ENCODE measurements at places on chromosomes 11 and 22.

DNA sequence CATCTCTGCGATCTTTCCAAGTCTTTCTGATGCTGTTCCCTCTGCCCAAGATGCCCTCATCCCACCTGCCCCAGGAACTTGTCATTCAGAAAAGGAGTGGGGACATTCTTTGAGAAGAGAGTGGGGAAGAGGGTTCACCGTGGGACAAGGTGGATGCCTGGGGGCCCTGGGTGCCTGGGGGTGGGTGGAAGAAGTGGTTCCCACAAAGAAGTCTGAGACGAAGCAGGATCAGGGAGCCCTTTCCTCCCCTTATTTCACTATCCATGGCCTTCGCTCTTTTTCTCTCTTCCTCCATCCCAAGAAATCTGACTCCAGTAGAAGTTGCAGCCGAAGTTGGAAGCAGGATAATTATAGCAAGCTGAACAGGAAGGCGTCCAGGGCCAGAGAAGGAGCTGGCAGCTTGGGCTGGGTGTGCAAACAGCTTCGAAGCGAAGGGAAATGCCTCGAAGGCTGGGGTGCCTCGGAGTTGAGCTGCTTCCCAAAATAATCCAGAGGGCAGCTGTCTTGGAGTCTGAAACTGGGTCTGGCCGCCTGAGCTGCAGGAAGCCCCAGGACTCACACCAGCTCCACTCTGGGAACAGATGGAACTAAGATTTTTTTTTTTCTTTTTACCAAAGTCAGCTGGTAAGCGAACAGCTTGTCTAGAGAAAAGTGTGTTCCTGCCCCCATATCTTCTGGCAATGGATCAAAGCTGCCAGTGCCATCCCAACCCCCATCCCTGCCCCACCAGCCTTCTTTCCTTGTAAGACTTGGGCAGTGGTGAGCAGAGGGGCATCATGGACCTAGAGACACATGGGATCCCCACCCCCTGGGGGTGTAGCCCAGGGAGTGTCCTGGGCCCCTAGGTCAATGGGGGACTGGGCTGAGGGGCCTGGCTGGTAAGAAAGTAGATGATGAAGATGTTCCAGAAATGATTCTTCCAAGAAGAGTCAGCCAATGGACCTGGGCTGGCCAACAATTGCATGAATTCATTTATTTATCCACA lies 31.5 kb downstream of the PARVG start:
- DNase-seq: no peak

GRCh38 chr11:61972112-61972671 lies 4.8 kb upstream of the FTH1 start:
- no peak for DNase-seq

DNA sequence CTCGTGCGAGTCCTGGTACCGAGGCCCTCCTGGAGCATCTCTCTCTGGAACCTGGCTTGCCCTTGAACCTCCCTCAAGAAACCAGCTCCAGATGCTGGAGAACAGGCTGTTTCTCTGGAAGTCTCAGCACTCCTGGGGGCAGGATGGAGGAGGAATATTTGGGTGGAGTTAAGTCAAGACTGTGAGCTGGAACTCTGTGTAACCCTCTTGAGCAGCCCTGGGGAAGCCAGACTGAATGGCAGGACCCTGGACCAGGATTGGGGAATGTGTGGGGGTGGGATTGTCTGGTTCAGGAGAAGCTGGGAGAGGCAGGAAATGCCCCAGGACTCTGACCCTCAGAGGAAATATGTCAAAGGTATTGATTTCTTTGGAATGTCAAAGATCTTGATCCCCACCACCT lies 7.7 kb downstream of the CREB3L1 start:
- no peak for DNase-seq

DNA sequence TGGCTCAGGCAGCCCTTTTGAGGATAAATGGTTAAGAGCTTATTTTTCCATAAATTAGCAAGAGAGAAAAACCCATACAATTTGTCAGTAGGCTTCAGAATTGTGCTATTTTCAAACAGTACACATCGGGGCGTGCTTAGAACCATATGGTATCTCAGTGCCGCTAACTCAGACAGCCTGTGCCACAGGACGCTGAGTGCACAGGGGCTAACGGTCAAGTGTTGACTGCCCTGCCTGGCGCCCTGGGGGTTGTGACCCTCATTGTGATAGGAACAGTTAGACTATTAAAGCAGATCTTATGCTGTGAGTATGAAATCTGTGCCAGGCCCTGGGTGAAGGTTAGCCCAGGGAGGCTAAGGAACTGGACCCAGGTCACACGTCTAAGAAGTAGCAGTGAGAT lies 1519.7 kb downstream of the BRD1 start:
- DNase-seq: no peak

DNA sequence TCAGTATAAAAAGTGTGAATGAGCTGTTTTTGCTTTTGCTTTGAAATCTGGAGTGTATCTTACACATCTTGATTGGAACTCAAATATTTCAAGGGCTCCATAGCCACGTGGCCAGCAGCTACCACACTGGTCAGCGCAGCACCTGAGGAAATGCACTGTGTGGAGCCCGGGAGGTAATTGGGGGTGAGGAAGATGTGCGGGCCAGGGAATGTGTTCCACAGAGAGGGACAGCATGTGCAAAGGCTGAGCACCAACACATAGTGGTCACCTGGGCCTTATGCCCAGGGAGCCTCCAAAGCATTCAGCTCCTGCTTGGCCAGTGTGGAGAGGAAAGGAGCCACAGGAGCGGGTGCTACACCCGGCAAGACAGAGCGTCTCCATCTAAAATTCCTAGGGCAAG lies 20.8 kb downstream of the RELT start:
- no peak for DNase-seq

DNA sequence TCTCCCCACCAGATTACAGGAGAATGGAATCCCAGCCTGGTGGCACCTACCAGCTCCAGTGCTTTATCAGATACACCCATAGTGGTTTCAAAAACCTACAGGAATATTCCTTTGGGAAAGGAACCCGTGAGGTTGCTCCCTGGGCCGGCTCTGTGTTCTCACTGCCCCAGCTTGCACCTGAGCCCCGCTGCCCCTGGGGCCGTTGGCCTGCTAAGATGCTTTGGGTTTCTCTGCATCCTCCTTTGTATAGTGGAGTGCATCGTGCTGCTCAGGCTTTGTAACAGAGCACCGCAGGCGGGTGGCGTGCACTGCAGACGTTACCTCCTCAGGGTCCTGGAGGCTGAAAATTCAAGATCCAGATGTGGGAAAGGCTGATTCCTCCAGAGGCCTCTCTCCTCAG lies 414.1 kb downstream of the BRD1 start:
- DNase-seq: no peak

- no peak for DNase-seq
These were observed 1081.6 kb downstream of the BRD1 start for GRCh38 chr22:48745842-48746788.

- DNase-seq: no peak
These were observed 12.5 kb upstream of the CSF2RB start for GRCh38 chr22:36900880-36901279.

DNA sequence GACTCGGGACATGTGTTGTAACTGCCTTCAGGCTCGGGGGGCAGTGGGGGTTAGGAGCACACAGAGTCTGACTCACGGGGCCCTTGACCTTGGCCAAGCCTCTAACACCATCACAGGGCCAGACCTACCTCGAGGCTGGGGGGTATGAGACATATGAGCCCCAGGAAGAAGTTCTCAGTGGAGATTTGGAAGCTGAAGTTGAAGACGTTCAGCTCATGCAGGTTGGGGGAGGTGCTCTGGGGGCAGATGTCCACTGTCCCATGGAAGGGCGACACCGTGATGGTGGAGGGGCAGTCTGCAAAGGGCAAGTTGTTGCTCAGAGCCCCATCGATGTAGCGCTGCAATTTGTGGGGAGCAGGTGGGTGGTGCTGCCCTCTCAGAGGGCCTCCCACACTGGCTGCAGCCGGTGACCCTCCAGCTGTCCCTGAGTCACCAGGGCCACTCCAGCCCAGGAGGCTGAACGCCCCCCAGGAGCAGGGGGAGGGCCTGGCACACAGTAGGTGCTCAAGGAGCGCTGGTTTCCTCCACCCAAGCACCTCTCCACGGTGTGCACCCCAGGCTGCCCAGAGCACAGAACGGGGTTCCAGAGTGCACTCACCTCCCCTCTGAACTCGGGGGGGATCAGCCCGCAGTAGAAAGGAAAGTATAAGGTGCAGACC lies 2.5 kb downstream of the PNPLA5 start:
- DNase-seq: no peak

DNA sequence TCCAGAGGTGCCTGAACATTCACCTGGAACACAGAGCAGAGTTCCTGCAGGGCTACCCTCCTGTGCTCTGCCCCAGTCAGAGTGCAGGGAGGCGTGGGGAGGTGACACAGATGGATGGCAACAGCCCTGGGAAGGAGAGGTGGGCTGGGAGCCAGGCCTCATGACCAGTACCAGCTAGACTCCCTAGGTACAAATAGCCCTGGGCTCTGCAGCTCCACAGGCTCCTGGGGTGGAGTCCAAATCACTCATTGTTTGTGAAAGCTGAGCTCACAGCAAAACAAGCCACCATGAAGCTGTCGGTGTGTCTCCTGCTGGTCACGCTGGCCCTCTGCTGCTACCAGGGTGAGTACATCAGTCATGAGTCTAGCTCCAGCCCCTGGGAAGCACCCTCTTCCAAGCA lies at the start of gene SCGB1D2:
SCGB1D2 (plus strand) TSS at position 219 of the 400 bp plus-strand sequence; CDS start at position 288, 69 bp downstream.
- DNase-seq: no peak

DNA sequence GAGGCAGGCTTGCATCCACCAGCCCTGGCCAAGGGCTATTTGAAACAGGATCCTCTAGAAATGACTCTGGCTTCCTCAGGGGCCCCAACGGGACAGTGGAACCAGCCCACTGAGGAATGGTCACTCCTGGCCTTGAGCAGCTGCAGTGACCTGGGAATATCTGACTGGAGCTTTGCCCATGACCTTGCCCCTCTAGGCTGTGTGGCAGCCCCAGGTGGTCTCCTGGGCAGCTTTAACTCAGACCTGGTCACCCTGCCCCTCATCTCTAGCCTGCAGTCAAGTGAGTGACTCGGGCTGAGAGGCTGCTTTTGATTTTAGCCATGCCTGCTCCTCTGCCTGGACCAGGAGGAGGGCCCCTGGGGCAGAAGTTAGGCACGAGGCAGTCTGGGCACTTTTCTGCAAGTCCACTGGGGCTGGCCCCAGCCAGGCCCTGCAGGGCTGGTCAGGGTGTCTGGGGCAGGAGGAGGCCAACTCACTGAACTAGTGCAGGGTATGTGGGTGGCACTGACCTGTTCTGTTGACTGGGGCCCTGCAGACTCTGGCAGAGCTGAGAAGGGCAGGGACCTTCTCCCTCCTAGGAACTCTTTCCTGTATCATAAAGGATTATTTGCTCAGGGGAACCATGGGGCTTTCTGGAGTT lies 13.3 kb downstream of the IL10RA start:
- no peak for DNase-seq

DNA sequence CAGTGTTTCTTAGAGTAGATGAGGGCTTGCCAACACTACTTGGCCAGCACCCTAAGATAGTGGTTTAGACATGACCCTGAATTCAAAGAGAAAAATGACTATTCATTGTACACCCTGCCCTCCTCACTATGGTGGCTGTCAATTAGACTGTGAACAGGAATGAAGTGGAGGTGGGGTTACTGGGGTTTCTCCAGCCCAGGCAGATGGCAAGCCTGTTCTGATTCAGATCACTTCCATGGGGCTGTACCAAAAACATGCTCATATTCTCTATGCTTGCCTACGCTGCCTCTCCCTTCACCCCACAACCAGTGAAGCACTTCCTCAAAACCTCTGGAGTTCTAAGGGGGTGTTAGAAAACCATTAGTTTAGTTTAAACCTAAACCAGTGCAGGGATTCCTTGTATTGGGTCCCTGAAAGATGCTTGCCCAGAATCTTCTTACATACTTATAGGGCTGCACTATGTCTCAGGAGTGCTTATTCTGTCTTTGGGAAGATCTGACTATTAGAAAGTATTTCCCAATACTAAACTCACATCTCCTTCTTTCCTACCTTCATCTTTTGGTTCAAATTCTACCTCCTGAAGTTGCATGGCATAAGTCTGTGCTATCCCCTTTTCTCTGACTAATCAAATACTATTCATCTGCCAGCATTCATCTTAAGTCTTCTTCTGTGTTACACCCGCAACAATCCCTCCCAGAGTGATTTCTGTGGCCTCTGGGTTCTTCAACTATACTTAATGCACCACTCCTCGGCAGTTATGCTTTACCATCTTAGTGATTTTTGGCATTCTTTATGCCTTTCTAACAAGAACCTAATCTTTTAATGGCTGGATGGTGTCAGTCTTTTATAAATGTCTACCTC lies 71.8 kb downstream of the ATG16L2 start:
- no peak for DNase-seq

GRCh38 chr11:33742249-33742851 lies 6.1 kb upstream of the CD59 start:
- no peak for DNase-seq

DNA sequence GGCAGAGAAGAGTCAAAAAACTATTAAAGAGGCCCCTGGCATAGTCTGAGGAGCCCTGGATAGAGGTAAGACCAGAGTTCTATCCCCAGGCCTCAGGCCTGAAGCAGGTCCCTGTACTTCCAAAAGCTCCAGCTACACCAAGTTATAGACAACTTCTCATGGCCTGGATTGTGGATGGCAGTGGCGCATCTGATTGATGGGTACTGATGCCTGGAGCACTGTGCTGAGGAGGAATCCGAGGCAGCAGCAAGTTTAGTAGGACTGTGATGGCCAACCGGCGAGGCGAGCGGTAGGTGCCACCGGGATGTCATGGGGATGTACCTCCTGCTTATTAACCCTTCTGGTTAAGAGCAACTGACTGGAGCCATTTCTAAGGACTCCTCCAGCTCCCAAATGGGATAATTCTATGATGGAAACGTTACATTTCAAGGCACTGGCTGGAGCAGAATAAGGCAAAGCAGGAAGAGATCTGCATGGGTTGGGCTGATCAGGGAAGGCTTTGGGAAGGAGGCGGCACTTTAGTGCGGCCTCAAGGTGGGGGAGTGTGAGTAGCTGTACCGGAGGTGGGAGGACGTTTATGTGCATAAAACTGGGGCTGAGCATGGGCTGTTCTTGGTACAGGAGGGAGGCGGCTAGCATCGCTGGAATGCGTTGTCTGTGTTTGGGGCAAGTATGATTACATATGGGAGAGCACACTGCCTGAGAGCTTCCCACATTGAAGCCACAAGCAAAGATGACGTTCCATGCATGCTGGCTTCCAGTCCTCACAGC lies 24.2 kb upstream of the JAM3 start:
- no peak for DNase-seq

DNA sequence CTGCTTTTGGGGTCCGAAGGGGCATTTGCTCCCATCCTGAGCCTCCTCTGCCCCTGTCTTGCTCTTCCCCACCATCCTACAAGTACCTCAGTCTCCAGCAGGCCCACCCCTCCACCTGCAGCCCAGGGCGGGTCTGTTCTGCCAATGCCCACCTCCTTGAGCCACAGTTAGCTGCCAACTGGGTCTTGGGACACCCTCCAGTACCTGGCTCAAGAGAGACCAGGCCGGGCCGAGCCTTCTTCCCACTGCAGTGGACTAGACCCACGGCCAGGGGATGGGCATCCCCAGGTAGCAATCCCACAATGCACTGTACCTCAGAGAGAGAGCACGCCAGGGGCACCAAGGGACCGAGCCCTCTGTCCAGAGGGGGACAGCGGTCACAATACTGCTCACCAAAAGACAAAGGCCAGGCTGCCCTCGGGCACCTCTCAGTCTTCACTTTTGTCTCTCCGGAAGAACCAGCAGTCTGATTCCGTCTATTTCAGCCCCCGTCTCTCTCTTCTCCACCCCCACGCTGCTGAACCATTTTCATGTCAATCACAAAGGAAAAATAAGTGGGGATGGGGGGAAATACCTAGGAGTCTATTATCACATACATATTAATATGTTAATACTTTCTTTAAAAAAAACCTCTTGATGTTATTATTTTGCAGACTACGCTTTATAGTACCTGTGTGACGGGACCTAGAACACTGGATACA lies 51.7 kb downstream of the SYT13 start:
- no peak for DNase-seq

Data from stimulated activated CD8-positive, alpha-beta memory T cell treated with anti-CD3 and anti-CD28 coated beads, Interleukin-7, amount 100 ng/mL, for 4 hours (primary cell).